HEK293T (cell line): ENCODE measurements at places on chromosomes 1 and 21.

DNA sequence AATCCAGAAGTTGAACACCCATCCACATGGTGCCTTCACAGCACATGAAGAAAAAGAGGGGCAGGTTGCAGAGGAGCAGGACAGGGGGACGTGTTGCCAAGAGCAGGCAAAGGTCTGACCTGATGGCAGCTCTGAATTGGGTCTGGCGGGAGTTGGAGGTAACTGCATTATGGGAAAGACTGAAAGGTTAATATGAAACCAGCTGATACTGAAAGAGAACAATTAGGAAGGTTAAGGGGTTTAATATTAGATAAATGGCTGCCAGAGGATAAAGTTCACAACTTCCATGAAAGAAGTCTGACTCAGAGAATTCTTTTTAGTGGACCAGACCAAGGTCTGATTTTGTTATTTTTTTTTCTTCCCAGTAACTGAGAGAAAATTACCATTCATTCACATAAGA lies 76.1 kb downstream of the CD58 start:
- no peak for DNase-seq

DNA sequence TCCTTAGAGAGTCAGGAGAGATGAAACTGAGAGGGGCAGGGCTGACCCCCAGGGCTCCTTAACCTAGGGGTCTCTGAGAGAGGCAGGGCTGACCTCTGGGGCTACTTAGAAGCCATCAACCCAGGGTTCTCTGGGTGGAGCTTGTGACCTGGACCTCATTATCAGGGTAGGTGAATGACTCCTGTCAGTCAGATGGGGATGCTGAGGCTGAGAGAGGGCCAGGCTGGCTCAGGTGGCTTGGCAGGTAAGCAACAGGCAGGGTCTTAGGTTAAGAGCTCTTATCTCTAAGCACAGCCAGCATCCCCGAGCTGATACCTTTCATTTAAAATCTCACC lies 160.9 kb downstream of the PTPRU start:
- peak; percentile 6 for DNase-seq

DNA sequence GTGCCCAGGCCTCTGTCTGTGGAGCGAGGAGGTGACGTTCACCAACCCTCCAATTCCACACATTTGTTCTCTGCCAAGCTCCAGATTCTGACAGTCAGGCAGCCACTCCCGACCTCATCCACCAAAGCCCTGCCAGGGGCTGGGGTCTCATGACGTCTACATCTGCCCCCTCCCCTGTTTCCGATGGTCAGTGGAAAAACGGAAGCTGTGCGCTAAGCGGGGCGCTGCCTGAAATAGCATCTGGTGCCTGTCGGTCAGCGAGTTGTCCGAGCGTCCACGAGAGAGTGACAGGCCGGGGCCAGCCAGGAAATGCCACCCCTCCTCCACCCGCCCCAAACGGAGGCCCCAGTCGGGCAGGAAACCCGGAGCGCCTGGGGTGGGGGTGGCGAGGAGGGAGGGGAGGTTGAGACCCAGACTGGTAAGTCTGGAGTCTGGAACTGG lies 3.2 kb upstream of the TAL1 start:
- DNase-seq: no peak

- DNase-seq: no peak
These were observed 21.8 kb upstream of the C2CD2 start for GRCh38 chr21:41975391-41976272.

- no peak for DNase-seq
These were observed 53.1 kb upstream of the CD5L start for GRCh38 chr1:157894613-157895165.

GRCh38 chr1:90730243-90731022 lies 13.3 kb upstream of the BARHL2 start:
- no peak for DNase-seq

DNA sequence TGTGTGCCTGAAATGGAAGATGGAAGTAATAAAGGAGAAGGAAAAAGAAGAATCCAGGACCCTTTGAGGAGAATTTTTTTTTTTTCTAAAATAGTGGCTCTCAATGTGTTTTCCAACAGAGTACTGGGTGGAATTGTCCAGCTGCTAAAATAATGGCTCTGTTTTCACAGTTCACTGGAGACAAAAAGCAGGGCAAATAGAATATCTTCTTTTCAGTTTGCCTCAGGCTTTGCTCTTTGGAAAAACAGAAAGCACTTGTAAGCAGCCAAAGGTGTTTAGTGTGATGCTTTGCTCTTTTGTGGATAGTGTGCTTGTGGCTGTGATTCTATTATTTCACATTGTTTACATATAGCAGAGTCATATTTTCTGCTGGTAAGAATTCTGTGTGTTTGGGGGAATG lies 77.4 kb upstream of the MROH9 start:
- DNase-seq: no peak

DNA sequence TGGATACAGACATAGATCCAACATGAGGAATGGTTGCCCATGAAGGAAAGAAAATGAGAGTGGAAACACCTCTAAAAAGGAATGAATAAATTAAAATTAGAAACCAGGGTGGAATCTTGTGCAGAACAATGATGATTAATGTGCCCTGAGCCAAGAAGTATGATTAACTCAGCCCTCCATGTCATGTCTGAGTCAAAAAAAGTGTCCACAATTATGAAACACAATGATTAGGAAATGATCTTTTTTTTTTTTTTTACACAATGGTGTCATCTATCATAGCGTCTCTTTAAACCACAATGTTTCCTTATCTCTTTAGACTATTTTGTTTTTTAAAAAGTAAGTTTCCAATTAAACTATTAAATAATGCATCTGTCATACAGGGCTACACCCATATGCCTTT lies 78.9 kb upstream of the RAB4A start:
- DNase-seq: no peak

GRCh38 chr21:24852610-24853195 lies 754.6 kb downstream of the MRPL39 start:
- DNase-seq: no peak

GRCh38 chr21:29332461-29333362 lies 34.0 kb downstream of the BACH1 start:
- DNase-seq: no peak

- DNase-seq: no peak
These were observed 10.9 kb downstream of the SKI start for GRCh38 chr1:2239013-2239370.

- DNase-seq: no peak
These were observed 48.6 kb downstream of the HSPG2 start for GRCh38 chr1:21888500-21888899.

DNA sequence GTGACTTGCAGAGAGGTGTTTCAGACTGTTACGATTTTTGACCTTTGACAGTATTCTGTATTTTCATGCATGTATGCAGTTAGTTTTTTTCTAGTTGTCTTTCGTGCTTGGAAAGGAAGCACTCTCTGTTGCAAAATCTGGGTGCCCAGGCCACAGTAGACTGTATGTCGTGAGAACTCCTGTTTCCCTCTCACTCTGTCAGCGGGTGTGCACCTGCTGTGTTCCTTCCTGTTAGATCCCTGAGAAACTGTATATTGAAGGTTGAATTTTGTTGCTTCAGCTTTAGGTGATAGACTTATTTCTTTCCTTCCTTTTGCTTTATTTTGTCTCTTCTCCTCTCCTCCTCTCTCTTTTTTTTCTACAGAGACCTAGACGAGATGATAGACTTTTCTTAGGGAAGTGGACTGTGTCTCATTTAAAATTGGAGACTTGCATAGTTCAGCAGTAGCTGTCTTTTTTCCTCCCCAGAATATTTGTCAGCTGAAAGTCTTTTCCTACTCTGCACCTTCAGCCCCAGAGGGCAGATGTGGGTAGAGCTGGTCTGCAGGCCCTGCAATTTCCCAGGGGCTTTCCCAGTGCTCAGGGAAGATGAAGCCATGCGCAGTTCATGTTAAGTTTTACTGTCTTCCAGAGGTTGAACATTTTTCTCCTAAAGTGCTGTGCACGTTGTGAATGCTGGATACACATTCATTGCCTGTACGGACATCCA lies 1.4 kb downstream of the TRAPPC10 start:
- no peak for DNase-seq

- DNase-seq: peak; percentile 16
These were observed 509 bp downstream of the PIK3R3 start for GRCh38 chr1:46131712-46132528.

DNA sequence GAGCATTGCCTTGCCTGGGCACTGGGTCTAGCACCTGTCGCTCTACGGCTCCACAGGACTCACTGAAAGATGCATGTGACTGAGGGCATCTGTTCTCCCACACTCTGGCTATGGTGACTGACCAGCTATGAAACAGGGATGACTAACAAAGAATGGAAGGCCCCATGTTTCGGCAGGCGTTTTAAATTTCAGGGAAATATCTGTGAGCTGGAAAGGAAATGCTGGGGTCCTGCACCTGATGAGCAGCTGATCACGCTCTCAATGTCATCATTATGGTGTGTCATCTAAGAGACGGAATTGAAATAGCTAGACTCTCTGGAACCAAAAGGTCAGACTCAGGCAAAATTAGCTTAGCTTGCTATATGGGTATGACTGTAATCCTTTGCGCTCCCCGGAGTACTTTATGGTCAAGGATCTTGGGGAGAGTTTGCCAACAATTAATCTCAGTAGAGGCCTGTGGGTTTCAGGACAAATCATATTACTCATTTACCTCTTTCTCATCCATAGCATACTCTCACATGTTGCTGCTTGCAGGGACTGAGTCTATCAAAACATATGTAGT lies 24.5 kb upstream of the PALMD start:
- no peak for DNase-seq

DNA sequence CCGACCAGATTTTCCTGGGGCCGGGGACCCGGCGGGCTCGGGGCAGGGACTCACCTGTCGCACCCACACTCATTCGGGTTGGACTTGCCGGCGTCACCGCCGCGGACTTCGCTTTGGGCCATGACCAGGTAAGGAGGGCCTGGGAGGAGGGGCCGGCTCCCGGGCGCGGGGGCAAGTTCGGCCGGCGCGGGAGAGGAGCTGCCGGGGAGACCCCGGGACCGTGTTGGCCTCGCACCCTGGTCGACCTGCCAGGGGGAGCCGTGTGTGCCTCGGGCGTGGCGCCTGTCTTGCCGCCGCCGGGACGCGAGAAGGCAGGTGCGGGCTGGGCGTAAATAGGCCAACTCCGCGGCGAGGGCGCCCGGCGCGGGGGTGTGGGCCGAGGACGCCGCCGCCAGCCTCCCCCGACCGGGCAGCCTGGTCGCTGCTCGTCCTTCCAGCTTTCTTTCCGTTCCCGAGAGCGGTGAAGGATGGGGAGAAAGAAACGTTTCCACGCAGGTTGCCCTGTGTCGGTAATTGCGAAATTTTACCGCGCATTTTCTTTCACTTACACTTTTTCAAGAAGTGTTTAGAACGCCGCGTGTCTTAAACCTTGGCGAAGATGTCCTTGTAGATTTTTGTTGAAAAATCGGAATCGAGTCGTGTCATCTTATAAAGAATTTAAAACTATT lies 558 bp downstream of the USP1 start:
- peak; percentile 27 for DNase-seq

- no peak for DNase-seq
These were observed 37.1 kb downstream of the SLC30A1 start for GRCh38 chr1:211541720-211542477.

GRCh38 chr21:44420416-44421205 lies 34.7 kb upstream of the LRRC3 start:
- DNase-seq: no peak

GRCh38 chr21:39064325-39065012 lies 118.8 kb downstream of the PSMG1 start:
- no peak for DNase-seq

DNA sequence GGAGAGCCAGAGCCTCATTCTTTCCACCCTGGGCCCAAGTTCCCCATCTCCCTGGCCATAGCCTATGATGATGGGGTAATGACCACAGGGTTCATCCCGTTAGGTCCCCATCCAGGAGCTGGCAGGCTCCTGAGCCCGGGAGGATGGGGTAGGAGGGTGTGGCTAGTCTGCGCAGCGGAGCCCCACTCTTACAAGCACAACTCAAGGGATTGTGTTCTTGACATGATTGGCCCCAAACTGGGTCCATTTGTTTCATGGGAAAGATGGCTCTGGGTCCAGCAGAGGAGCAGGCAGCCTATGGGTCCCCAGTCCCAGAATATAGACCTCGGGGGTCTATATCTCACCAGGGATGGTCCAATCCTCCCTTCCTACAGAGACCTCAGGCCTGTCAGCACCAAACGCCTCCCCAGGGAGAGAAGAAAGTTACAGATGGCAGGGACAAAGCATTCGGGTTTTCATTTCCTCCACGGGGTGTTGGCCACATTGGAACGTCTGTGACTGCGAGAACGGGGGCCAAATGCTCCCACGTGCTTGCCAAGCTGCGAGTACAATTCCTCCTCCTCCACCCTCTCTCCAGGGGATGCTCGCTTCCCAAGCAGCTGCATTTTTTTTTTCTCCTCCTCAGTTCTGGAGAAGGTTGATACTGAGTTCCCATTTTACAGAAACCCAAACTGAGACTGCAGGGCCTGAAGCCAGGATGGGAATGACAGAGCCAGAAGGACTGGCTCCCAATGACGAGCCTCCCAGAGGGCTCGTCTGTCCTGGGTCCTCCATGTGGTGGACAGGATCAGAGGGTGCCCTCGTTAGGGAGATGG lies 71.0 kb downstream of the DHRS3 start:
- DNase-seq: peak; percentile 4

DNA sequence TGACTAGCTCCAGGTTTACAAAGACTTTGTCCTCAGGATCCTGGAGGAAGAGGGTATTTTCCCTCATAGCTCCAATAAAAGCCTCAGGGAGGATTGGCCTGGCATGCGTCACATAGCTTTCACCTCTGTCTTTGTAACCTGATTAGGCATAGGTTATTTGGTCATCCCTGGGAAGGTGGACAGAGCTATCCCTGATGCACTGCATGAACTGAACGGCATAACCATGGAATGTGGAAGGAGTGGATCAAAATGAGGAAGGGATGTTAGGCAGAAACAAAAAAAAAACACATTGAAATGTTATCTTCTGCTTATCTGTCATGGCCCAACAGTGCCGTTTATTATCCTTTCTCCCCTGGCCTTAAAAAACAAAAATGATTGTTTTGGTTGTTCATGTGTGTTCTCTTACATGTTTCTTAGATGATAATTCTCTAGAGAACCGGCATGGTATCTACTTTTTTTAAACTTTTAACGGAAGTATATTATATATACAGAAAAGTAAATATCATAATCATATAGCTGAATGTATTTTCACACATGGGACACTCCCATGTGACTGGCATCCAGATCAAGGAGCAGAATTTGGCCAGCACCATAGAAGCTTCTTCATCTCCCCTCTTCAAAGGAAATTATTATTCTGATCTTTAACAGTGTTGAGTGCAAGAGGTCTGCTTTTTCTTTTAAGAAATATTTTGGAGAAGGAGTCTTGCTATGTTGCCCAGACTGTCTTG lies 85.3 kb downstream of the RPS6KC1 start:
- DNase-seq: no peak

- DNase-seq: no peak
These were observed 6.2 kb upstream of the FAM76A start for GRCh38 chr1:27719286-27720251.

- DNase-seq: no peak
These were observed 102.2 kb downstream of the TSEN15 start for GRCh38 chr1:184153731-184154130.

DNA sequence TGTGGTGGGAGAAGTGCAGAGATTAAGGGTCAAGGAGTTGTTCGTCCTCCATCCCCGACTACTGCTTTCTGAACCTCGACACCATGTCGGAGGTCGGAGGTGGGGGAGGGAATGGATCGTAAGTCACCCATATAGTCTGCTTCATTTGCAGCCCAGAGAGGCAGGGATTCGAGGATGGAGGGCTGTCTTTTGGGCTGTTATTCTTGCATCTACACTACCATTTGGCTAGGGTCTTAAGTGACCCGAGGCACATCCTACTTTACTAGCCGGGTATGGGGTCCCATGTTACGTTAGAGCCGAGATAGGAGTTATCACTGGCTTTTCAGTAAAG lies 578 bp downstream of the USP21 start:
- no peak for DNase-seq
